ENCODE measurements at places on chromosomes 11 and 22.

DNA sequence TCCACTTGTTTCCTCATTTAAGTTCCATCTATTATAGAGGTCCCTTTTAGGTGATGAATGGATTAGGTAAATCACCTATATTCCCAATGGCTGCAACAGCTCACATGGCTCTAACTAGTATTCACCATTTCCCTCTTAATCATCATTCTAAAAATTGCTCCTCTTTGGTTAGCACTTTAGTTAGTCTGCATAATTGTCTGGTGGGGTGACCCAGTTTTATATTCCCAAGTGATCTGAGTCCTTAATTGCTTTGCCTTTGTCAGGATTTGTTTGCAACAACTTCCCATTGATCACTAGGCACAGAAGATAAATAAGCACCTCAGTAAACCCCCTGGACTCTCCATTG, 395.2 kb downstream of the RAB38 start:
- DNase-seq, result no peak

DNA sequence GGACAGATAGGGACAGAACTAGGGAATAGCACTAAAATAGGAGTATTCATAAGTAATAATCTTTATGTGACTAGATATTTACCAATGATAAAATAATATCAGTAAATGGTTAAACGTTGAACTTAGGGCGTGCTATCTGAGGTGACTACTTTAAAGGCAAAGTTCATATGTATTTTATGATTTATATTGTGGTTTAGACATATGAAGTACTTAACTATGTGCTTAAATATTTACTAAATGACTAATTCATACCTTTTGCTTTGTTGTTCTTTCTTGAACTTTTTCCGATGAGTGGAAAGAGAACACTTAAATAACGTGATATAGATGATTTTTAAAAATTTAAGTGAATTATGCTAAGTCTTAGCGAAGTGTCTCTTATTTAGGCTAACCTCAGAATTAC, 14.7 kb downstream of the LUZP2 start:
- DNase-seq, result no peak

DNA sequence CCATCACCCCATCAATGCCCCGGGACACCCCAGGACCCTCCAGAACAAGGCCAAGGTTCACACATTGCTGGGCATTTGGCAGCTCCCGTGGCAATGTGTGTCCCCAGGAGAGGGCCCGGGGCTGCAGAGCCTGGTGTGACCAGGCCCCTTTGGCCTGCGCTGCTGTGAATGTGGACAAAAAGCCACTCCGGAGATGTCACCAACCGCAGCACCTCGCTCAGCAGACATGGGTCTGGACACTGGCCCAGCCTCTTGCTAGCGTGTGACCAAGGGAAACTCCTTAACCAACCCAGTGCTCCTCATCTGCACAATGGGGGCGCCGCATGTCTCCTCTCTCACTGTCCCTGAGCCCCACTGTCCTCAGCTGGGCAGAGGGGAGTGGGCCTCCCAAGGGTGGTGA, 8.0 kb upstream of the CHADL start:
- no peak for DNase-seq

DNA sequence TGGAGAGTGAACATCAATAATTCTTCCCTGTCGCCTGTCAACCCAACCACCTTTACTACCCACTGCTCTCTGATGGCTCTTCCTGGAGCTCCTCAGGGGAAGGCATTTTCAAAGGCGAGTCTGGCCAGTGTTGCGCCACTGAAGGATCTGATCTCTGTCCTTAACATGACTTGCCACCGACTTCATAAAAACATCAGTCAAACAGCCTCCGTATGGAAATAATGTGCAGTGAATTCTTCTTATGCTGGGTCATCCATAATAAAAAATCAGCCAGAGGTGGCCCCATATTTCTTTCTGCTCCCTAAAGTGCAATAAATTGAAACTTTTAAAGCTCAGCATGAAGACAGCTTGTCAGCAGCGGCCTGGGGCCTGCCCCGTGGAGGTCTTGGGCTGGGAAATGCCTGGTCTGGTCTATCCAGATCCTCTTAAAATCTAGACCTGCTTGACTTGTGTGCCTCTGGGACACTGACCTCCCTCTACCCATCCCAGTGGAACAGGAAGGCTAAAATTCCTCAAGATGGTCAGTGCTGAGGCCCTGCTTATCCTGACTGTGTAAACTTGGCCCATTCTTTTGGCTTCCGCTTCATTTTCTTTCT, 199.5 kb downstream of the MYO18B start:
- no peak for DNase-seq

DNA sequence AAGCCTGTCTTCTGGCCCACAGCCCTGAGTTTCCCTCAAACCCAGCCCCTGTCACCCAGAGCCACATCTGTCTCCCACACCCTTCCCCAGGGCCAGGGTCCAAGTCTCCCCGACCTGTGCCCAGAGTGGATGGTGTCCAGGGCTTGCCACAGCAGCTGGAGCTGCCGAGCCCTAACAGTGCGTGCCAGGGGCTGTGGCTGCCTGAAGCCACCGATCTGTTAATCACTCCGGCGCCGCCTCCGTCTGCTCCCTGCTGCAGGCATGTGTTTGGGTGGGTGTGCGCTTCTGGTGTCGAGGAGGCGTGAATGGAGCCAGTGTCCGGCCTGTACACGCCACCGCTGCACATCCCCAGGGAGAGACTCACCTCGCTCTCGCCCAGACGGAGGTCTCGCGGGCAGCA, 26.1 kb downstream of the SHISAL1 start:
- DNase-seq, result no peak

DNA sequence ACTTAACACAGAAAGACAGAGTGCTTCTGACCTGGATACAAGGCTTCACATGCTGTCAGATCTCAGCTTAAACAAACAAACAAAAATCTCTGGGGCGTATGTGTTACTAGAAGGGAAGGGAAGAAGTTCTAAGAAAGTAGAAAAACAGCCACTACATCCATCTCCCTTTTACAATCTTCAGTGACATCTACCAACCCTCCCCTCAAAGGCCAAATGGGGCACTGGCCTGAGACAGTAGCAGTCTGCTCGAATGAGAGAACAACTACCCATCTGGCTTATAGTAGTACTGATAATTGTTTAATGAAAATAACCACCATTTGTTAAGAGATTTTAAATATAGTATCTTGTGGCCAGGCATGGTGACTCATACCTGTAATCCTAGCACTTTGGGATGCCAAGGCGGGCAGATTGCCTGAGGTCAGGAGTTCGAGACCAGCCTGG, 29.4 kb downstream of the CCDC83 start:
- no peak for DNase-seq

DNA sequence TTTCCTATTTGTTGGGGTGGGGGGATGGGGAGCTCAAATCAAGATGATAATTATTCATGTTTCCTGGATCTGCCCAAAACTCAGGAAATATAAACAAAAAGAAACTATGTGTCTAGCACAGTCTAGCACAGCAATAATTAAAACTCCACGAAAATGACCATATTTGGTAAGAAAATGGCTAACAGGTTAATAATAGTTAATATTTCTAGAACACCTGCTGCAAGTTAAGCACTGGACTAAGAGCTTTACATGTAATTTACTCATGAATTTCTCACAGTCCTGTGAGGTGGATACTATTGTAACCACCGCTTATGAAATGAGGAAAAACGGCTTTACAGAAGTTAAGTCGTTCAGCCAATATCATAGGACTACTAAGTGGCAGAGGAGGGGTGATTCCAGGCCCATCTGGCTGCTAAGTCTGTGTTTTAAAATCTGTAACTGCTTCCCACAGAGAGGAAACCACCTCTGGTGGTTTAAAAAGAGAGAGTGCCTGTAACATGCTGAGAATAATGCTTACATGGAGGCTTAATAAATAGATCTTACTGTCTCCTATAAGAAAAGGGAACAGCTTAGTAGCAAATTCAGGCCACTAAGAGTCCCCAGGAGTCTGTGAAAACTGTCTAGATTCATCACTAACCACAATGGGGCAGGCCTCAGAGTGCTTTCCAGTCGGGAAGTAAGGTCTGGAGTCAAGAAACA, 11.0 kb upstream of the AMOTL1 start:
- no peak for DNase-seq

- DNase-seq, result no peak
Measured at GRCh38 chr11:65569164-65569972, 909 bp upstream of the ZNRD2 start.

- no peak for DNase-seq
Measured at GRCh38 chr11:121159741-121160140, 58.7 kb downstream of the TECTA start.

- peak; percentile 72 for DNase-seq
Measured at GRCh38 chr11:9250139-9250582, 15.0 kb downstream of the DENND5A start.

DNA sequence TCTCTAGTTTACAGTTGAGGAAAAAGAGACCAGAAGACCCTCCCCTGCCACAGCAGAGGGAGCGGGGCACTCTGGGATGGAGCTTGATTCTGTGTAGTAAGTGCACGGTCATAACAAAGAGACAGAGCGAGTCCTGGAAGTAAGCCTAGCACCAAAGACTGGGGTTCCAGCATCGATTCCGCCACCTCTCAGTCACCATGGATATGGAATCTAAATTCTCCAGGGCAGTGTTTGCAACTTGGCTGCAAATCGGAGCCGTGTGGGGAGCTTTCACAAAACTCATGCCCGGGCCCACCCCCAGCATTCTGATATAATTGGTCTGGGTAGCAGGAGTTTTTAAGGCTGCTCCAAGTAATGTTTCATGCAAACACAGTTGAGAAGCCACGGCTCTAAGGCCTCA, 129.5 kb upstream of the OPCML start:
- DNase-seq, result no peak

GRCh38 chr22:48567213-48567975, 1260.3 kb downstream of the BRD1 start:
- no peak for DNase-seq

DNA sequence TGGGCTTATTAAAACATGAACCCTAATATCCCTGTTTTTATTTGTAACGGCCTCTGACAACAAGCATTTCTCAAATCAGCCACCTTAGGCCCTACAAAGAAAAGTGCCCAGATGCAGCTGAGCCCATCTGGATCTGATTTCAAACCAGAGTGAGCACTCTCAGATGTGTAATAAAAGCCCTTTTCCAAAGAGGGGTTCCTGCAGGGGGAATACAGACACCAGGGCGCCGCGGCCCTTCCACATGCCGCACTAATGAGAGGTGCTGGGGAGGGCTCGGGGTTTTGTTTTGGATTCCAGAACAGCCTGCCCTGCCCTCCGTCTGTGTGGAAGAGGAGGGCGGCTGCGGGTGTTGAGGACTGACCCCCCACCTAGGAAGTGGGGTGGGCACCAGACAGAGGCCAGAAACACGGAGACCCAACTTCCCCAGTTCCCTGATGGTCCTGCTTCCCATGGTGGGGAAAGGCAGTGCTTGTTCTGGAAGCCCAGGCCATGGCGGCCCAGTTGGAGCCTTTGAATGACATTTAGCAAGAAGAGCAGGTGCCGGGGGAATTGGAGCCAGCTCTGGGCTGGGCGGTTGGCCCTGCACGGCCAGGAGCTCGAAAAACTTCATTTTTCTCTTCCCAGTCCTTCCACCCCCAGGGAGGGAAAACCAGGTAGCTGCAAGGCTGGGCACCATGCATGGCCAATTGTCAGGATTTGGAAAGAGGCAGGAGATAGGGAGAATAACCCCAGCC, 63.7 kb downstream of the MACROD1 start:
- no peak for DNase-seq

DNA sequence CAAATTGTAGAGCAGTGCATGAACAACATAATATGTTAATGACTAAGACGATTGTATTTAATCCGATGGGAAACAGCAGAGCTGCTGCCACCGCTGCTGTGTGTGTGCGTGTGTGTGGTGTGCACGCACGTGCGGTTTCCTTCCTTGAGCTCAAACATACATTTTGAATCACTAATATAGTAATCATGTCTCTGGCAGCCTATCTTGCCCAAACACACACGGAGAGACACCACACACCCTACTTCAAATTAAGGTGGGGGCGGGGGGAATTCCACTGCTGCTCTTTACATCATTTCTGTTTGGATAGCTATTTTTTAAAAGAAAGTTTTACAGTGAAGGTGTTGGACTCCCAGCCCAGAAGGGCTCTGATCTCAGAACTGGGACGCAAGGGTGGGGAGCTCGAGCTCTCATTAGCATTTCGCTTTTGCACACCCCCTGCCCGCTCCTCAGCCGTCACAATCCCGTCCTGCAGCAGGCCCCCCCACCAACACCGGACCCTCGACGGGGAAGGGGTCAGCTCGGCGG, 651 bp upstream of the FAM83F start:
- DNase-seq, result no peak

GRCh38 chr11:57313071-57313787, 11.5 kb downstream of the TNKS1BP1 start:
- DNase-seq, result no peak

DNA sequence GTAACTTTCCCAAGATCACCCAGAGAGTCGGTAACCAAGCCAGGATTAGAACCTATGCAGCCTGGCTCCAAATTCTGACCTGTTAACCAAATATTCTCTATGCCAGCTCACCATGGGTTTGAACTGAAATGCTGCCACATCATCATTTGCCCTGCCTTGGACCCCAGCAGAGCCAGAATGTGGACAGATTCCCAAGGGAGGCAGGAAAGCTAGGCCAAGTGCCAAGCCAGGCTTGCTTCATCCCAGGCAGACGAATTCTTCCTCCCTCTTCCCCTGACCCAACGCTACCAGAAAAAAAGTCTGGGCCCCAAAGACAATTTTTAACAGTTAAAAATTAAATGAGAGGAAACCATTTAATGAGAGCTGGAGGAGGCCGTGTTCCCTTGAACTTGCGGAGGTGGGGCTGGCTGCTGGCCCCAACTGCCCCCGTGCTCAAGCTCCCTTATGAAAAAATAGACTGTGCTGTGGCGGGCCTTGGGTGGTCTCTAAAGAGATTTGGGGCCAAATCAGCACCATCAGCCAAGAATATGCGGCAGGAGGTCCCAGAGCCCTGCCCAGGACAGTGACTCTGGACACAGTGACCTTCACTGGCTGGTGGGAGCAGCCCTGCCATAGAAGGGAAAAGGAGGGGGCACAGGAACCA, 184.1 kb upstream of the SYT13 start:
- DNase-seq, result no peak

- peak; percentile 91 for DNase-seq
Measured at GRCh38 chr22:23849009-23850006, 8.4 kb upstream of the SLC2A11 start.

- no peak for DNase-seq
Measured at GRCh38 chr11:74462009-74462408, 5.3 kb downstream of the KCNE3 start.

GRCh38 chr22:19367763-19368367, 63.7 kb downstream of the HIRA start:
- no peak for DNase-seq

DNA sequence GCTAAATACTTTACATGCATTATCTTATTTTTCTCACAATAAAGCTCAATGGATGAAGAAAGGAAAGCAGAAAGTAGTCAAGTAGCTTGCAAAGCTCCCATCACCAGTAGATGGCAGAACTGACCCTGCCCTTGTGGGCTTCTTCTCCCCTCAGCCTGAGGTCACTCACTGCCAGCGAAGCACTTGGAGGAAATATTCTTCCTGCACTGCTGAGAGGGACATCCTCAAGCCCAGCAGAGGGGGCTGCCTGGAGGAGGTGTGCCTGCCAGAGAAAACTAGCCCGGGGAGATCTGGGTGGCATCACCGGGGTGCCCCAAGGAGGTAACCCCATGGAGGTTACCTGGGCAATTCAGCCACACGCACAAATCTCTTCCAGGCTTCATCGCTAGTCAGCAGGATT, 6.6 kb downstream of the APOL4 start:
- DNase-seq, result peak; percentile 51

Measured in activated CD4-positive, alpha-beta T cell treated with anti-CD3 and anti-CD28 coated beads, Interleukin-2, Interleukin-6, amounts not matched to agents 100 ng/mL and 50 ng/mL, durations not matched to agents 16 hours and 8 hours (primary cell).